Globus pallidus (tissue), 1 donor: ENCODE measurements at places on chromosomes 2 and 18.

GRCh38 chr2:31956312-31956711 lies 54.5 kb downstream of the MEMO1 start:
- no peak for DNase-seq

GRCh38 chr2:25341753-25342371 lies at the start of gene DNMT3A:
DNMT3A (minus strand) TSS chr2:25341925; CDS start chr2:25313984, 27,941 bp downstream.
- peak; percentile 83 for DNase-seq

DNA sequence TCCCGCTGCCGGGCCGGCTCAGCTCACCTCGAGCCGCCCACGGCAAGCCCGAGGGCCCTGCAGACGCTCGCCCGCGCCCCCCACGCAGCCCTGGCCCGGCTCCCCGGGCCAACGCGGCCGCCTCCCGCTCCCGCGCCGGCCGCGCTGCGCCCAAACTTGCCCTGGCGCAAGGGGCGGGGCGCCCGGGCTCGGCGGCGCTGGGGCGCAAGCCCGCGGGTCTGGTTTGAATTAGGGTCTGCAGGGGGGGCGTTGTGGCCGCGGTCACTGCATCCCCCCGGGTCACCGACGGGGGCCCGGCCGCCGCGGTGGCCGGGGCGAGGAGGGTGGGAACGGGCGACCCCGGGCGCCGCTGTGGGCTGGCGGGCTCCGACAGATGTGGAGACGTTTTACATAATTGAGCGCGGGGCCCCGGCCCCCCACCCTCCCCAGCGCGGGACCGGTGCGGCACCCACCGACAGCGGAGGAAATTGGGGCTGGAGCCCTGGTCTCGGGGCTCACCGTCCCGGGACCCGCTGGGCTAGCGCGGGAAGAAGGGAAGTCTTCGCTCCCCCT lies 690 bp downstream of the SDC1 start:
- DNase-seq: no peak

DNA sequence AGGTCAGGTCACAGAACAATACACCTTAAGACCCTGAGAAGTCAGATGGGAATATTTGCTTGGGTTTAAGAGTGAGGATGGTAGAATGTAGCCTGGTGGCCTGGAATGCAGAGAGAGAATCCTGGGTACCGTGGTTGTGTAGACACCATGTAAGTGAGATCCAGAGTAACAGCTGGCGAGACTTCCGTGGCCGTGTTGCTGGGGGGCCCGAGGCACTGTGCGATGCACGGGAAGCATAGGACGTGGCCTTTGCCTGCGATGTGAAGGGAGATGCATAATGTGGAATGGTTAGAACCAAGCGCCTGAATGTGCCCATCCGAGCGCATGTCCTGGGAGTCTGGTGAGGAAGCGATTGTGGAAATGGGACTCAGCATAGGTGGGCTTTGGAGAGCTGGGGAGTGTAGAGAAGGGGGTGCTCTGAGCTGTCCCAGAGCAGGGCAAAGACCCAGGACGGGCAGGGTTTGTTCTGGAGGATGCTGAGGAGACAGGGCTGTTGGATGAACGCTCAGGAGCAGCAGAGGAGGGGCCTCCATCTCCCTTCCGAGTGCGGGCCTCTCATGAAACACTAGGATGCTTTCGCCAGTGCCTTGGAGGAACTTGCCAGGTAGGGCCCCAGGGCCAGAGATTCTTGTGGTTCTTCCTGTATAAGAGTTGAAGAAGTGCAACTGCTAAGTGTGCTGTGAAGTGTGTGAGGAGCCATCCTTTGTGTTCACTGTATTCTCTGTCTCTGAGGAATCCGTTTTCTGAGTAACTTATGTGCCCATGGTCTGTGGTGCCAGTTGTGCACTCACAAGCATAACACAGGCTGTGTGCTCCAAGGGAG lies 7.1 kb downstream of the RNF144A start:
- no peak for DNase-seq

- DNase-seq: no peak
These were observed 1.2 kb upstream of the TRAPPC8 start for GRCh38 chr18:31943878-31944816.
